ENCODE measurements at places on chromosomes 4 and X.

DNA sequence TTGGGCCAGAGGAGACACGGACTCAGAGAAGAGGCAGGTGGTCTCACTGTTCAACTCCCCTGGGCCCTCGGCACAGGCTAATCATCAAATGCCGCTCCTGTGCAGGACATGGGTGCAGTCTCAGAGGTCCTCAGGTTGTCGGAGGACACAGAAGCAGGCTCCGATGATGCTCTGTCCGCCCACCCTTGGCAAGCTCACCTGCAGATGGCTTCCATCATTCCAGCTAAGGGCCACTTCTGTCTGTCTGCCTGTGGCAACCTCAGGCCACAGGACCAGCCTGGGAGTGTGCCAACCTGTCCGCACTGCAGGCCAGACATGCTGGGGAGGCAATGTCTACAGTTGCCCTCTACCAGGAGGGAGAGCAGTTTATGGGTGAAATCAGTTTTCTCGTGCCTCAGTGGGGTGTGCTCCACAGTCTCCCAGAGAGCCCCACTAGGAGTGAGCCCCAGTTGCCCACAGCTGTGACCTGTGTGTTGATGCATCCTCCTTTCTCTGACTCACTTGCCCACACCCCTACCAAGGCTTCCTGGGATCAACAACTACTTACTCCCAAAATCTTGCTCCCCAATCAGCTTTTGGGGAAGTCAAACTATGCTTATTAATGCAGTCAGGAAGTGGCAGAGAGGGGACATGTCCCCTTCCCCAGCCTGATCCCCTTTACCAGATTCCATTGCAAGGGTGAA lies 55.9 kb downstream of the HTRA3 start:
- no peak for DNase-seq

DNA sequence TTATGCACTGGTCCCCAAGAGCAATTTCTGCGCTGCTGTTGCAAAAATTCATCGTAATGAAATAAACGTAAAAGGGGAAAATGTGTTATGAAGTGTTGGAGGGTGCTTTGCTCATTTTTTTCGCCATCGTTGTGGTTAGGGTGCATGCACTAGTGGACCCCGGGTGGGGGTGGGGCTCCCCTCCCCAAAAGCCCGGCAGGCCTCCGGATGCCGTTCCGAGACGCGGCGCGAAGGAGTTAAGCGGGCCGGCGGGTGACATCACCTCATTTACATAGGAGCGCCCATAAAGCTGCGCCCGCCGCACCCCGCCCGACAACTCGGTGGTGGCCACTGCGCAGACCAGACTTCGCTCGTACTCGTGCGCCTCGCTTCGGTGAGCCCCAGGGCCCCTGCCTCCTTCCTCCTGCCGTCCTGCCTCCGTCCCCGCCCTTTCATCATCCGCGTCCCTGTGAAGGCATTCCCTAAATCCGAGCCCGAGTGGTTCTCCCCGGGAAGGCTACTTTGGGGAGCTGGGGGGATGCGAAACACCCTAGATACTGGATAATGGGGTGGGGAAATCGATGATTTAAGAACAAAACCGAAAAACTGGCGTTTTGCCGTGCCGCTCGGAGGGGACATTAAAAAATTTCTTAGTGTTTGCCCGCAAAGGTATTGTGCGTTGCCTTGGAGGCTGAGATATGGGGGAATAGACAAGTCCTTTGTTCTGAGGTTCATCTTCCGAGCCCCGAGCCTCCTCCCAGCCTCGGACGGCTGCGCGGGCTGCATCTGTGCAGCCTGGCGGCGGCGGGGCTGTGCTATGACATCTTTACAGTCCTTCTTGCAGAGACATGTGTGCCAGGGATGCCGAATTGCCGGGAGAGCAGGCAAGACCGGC lies at the start of gene TMSB4X:
Gene TMSB4X (plus strand): TSS at position 315 of the 874 bp plus-strand sequence.
- DNase-seq = peak; percentile 70

- no peak for DNase-seq
Observed at GRCh38 chr4:139965789-139966188, 188.2 kb downstream of the MAML3 start.

GRCh38 chr4:74772783-74773182 lies 21.5 kb downstream of the BTC start:
- no peak for DNase-seq

DNA sequence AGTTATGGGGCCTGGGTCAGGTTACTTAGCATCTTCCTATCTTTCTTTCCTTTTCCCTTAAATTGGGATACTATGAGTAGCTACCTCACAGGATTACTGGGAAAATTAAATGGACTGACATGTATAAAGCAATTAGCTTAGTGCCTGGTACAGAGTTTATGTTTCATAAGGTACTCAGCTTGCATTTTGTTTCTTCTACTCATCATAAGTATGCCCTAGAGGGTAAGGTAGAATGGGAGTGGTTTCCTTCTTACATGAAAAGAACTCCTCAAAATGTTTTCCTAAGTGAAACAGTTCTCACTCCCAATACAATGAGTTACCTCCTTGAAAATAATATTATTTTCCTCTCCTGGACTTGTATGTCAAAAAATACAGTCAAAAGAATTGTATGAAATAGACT lies 75.7 kb downstream of the NPFFR2 start:
- DNase-seq = no peak

GRCh38 chr4:48030470-48030869 lies 13.9 kb downstream of the NIPAL1 start:
- DNase-seq = no peak

All from NCI-H1092 (cell line).